ENCODE measurements at places on chromosomes 5 and 9. TPM values are rescaled to one million over a fixed set of nuclear protein-coding genes. Genes with fewer than 3 reads are reported as not detected.

DNA sequence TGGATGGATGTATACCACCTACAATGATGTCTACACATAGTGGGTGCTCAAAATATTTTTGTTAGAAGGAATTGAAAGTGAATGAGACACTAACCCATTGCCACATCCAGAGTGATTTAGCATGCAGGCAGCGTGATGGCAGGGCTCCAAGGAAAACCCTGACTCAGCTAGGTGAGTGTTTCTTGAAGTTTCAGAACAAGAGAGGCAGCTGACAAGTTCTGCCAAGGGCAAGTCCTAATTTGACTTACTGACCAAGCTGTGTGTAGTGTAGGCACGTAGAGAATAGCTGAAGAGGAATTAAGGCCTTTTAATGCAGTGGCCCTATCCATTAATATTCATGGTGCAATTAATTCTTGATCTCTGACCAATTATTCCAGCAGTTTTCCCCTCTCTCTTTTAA is 107.8 kb upstream of the ATP10B start:
- no peak for DNase-seq

DNA sequence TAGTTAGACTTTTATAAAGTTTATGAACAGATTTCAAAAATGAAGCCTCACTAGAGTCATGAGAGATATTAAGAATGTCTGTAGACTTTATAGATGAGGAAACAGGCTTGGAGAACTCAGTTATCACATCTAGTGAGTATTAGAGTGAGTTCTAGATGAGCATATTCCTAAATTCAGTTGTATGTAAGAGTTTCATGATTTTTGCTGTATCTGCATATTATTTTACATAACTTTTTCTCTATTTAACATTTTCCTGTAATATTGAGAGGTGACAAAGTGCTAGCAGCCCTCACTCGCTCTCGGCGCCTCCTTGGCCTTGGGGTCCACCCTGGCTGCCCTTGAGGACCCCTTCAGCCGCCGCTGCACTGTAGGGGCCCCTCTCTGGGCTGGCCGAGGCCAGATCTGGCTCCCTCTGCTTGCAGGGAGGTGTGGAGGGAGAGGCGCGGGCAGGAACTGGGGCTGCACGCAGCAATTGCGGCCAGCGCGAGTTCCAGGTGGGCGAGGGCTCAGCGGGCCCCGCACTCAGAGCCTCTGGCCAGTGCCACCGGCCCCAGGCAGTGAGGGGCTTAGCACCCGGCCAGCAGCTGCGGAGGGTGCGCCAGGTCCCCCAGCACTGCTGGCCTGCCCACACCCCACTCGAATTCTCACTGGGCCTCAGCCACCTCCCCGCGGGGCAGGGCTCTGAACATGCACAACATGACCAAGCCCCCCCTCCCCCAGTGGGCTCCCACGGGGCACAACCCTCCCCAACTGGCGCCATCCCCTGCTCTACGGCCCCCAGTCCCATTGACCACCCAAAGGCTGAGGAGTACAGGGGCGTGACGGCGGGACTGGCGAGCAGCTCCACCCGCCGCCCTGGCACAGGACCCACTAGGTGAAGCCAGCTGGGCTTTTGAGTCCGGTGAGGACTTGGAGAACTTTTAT is 182.1 kb downstream of the TLE1 start:
- DNase-seq, result no peak

- DNase-seq, result no peak
Observed at GRCh38 chr9:75175395-75175794, 87.1 kb downstream of the OSTF1 start.

Gene LCN1
- not detected for total RNA-seq

Gene NUTM2F
- total RNA-seq, result not detected

DNA sequence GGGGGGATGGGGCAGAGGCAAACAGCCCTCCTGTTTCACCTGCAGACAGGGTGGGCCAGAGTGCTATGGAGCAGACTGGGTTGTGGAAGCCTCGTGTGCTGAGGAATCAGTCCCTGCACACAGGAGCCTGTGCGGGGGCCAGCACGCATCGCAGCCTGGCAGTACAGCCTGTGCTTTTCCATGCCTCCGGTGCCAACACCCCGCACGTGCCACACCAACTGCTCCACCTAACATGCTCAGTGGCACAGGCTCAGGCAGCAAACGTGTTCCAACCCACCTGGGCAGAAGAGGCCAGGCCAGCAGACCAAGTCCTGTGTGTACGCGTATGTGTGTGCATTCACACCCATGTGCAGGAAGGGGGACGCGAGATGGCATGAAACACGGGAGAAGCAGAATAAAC is 37.4 kb upstream of the FBXW11 start:
- DNase-seq, result no peak

DNA sequence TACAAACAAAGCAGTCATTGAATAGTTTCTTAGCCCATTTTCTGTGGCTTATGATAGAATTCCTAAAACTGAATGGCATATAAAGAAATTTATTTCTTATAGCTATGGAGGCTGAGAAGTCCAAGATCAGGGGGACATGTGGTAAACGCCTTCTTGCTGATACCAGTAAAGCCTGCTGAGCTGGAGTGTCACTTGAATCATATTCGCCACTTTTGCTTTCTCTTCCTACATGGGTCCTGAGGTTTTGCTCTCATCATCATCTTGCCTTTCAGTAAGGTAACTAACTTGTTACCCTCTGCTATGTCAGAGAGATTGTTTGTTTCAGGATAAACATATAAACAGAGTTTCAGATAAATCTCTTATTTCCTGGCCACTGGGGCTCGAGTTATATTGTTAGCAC is 203.3 kb upstream of the DMRT1 start:
- no peak for DNase-seq

Gene BICD2
- total RNA-seq, result 46.5 TPM

- no peak for DNase-seq
Observed at GRCh38 chr9:77554586-77555105, 93.5 kb downstream of the GNA14 start.

DNA sequence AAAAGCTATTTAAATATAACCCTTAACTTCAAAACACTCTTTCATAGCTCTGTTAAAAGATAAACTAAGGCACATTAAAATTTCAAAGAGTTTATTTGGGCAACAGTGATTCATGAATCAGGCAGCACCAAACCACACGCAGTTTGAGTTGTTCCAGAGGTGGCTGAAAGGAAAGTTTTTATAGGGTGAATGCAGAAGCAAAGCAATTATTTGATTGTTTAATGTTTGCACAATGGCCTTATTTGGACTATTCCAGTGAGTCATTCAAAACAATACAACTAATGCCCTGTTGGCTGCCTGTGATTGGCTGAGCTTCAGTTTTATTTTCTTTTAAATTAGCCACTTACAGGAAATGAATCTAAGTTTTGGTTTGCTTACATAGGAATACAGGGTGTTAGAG is 125.3 kb downstream of the CEP120 start:
- DNase-seq, result no peak

DNA sequence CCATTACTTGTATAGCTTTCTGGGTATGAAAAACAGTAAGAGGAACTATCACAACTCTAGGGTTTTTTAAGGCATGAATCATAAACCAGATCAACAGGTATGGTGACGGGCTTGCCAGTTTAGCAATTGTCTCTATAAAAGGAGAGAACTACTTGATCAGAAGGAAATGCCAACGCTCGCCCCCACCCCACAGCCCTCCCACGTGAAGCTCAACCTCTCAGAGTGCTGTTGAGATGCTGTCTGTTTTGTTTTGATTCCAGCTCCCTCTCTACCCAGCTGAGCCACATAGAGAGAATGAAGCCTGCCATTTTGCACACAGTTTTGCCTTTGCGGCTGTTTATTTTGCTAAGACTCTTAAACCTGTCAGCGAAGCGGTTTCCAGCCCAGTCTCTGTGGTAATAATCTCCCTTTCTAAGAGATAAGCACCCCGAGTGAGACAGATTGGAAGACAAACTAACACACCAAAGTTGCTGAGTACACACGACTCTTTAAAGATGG is 257.9 kb upstream of the ANKRD55 start:
- no peak for DNase-seq

- no peak for DNase-seq
Observed at GRCh38 chr9:37550781-37551180, 25.4 kb downstream of the FBXO10 start.

- no peak for DNase-seq
Observed at GRCh38 chr5:176416965-176417364, 626 bp upstream of the CLTB start.

- DNase-seq, result peak; percentile 44
Observed at GRCh38 chr5:88377240-88377639, 108.6 kb upstream of the TMEM161B start.

DNA sequence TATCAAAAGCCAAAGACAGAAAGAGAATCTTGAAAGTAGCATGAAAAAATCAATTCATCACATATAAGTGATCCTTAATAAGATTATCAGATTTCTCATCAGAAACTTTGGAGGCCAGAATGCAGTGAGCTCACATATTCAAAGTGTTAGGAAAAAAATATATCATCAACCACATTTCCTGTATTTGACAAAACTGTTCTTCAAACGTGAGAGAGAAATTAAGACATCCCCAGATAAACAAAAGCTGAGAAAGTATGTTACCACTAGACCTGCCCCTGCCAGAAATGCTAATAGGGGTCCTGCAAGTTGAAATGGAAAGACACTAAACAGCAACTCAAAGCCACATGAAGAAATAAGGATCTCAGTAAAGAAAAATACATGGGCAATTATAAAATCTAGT is 29.9 kb downstream of the HACD4 start:
- DNase-seq, result no peak

DNA sequence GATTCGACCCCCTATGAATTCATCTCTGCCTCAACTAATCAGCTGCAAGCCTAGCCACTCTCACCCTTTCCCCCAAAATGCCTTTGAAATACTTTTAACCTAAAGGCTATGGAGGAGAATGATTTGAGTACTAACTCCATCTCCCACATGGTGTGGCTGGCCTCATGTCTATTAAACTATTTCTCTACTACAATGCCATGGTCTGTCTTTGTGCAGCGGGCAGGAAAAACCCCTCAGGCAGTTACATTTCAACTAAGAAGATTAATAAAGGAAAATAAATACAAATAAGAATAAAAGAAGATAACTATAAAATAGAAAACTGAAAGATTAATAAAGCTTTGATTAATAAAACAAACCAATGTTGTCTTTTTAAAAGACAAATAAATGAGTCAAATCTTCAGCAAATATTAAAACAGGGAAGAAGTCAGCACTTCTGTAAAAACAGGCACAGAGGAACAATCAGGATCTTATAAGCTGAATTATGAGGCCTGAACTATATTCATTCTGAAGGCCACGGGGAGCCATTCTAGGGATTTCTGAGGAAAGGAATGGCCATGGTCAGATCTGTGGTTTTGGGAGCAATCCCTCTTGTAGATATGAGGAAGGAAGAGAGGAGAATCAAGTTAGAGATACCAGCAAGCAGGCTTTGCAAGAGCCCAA is 116.1 kb upstream of the SLC12A2 start:
- no peak for DNase-seq

DNA sequence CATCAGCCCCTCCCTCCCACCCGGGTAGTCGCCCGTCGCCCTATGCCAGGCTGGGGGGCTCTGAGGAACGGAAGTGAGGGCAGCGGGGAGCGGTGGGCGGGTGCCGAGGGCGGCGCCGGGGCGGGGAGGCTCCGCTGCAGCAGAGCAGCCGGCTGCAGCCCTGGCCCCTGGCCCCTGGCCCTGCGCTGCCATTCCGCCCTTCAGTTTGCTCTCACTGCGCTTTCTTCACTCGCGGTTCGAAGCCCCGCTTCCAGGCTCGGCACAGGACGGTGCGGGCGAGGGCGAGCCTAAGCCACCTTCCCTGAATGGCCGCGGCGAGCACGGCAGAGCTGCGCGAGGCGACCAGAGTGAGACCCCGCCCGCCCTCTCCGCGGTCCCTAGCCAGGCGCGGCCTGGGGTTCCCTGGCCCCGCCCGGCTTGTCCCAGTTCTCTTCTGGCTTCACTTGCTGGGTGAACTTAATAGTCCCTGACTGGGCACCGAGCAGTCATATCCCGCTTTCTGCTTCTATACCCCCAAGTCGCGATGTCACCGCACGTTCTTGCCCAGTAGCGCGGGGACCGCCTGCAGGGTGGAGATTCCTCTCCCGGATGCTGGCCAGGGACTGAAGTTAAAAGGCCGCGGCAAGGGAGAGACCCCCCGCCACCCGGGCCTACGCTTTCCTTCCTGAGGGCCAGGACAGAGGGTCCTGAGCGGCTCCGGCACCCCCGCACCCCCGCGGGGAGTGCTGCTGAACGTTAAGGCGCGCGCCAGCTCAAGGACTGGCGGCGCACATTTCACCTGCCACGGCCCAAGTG is 623 bp upstream of the TRIM36 start:
- peak; percentile 1 for DNase-seq

Gene AGXT2
- total RNA-seq, result not detected

- DNase-seq, result no peak
Observed at GRCh38 chr5:37975531-37975930, 135.7 kb upstream of the GDNF start.

DNA sequence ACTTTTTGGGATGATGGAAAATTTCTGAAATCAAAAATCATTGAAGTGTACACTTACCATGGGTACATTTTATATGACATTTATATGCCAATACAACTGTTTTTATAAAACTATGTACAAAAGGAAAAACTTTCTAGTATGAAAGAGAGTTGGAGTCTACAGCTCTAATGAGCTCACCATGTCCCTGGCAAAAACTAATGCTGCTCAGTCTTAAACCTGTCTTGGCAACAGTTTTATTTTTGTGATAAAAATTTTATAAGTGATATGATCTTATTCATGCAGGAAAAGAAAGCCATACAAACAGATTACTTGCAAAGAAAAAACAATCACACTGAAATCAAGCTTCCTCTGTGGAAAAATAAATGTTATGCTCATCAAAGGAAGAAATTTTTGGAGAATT is 78.9 kb upstream of the RASEF start:
- DNase-seq, result no peak

Gene LIFR
- total RNA-seq, result 31.3 TPM

DNA sequence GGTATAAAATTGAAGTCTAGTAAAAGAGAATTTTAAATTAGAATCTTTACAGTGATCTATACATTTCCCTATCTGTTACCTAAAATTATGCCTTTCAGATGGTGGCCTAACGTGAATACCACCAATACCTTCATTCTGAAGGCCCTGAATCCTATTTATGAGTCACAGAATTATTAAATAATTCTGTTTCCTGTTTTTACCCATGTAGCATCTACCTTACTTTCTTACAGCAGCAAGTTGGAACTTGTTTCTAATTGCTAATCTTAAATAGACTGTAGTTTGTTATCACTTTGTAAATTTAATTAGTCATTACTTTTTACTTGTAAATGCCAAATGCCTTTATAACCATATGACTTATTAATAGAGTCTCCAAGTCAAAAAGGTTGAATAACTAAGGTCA is 135.0 kb downstream of the PDE4D start:
- DNase-seq, result peak; percentile 40

DNA sequence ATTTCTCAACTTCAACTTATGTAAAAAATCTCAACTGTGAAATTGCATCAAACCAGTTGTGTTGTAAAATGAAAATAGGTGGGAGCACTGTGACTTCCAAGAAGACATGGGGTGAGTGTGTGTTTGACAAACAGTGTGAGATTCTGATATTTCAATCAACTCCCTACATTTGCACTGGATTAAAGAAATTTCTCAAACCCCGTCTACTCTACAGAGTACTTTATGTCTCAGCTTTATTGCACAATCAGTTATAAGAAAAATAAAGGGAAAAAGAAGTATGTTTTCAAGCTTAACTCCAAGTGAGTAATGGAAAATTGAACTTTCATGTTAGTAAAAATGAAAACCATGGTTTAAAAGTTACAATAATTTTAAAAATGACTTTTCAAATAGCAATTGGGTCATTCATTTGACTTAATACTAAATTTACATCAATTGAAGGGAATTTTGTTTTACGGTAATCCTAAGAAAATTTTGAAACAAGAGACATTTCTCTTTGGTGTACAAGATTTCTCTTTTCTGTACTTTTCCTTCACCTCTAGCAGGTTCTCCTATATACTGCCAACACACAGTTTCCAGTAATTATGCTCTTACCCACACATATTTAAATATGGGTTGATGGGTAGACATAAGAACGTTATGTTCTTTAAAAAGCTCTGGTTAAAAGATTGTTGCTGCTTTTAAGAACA is 80.3 kb downstream of the CDO1 start:
- DNase-seq, result no peak
